ENCODE measurements at places on chromosomes 16 and 17.

DNA sequence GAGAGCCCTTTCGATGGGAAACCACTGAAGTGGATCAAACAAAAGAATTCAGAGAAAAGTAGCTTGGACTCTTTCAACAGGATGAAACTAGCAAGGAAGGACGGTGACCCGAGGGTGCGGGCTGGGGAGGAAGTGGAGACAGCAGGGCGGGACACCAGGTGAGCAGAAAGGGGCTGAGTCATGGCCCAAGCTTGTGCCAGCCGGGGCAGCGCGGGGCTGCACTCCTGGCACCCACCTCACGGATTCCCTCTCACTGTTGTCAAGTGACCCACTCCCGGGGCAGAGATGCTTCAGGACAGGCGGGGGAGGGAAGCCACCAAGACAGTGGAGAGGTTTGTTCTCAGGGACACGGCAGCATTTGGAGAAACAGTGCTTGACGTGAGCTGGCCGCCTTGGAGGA, 10.7 kb upstream of the RNF222 start:
- no peak for DNase-seq

GRCh38 chr17:80829166-80829813, 162.4 kb upstream of the CHMP6 start:
- DNase-seq = no peak

GRCh38 chr17:38322156-38322779, 21.5 kb downstream of the GPR179 start:
- DNase-seq = peak; percentile 43

DNA sequence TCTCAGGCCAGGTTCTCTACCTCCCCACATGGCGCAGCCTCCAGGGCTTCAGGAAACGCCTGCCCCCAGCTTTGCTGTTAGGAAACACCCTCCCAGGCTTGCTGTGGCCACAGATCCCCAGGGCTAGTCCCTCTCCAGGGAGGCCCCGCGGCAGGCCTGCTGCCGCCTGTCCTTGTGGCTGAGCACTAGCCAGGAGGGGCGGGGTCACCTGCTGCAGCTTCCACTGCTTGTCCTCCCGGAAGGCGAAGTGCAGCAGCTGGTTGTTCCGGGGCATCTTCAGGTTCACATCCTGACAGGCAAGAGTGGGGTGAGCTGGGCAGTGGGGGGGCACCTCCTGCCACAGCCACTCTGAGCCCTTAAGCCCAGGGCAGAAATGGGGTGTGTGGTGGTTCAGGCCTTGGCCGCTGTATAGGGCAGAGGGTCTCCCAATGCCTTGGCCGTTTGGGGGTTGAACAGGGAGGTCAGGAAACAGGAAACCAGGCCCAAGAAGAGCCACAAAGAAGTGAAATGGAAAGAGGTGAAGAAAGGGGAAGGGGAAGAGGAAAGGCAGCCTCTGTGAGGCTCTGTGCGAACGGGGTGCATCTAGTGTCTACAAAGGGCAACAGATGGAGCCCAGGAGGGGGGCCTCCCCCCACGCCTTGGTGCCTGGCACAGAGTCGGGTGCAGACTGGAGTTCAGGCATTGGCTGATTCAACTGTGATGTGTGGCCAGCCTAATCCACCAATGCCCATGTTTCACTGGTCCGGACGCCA, 2.0 kb downstream of the ROGDI start:
- peak; percentile 35 for DNase-seq

- no peak for DNase-seq
Observed at GRCh38 chr16:50079397-50080140, 13.8 kb downstream of the HEATR3 start.

DNA sequence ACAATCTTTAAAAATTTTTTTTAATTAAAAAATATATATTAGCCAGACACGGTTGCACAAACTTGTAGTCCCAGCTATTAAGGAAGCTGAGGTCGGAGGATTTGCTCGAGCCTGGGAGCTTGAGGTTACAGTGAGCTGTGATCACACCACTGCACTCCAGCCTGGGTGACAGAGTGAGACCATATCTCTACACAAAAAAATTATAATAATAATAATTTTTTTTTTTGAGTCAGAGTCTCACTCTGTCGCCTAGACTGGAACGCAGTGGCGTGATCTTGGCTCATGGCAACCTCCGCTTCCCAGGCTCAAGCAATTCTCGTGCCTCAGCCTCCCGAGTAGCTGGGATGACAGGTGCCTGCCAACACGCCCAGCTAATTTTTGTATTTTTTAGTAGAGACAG, 23.8 kb downstream of the LITAF start:
- no peak for DNase-seq

DNA sequence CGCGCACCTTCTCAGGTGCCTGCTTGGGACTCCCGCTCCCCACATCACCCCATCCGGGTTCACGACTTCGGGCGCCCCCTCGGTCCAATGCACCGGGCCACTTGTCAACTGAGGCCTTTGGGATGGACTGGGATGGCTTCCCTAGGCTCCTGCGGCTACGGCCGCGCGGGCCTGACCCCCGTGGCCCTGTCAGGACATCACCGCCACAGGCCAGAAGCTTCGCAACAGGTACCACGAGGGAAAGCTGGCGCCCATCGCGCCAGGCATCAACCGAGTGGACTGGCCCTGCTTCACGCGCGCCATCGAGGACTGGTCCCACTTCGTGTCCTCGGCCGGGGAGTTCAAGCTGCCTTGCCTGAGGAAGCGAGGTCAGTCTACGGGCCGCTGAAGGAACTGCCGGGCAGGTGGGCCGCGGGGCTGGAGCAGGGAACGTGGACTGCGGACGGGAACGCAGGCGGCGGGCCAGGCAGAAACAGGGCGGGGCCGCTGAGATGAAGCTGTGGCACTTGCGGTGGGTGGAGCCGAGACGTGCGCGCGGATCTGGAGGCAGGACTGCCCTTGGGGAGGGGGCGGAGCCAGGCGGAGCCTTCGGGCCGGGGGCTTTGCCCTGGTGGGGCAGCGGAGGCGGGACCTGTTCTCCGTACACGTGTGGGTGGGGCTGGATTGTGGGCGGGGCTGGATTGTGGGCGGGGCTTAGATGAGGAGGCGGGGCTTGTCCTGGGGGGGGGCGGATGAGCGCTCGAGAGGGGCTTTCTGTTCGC, 13.7 kb upstream of the CNGB1 start:
- DNase-seq = no peak

- no peak for DNase-seq
Observed at GRCh38 chr16:13453325-13453724, 466.6 kb upstream of the ERCC4 start.

- no peak for DNase-seq
Observed at GRCh38 chr17:80792373-80792781, 199.3 kb upstream of the CHMP6 start.

GRCh38 chr17:39737760-39738567, at the start of gene GRB7:
Gene GRB7, plus strand, starts transcription at chr17:39737938. Its CDS starts 4,364 bp downstream, at chr17:39742302.
- peak; percentile 95 for DNase-seq

DNA sequence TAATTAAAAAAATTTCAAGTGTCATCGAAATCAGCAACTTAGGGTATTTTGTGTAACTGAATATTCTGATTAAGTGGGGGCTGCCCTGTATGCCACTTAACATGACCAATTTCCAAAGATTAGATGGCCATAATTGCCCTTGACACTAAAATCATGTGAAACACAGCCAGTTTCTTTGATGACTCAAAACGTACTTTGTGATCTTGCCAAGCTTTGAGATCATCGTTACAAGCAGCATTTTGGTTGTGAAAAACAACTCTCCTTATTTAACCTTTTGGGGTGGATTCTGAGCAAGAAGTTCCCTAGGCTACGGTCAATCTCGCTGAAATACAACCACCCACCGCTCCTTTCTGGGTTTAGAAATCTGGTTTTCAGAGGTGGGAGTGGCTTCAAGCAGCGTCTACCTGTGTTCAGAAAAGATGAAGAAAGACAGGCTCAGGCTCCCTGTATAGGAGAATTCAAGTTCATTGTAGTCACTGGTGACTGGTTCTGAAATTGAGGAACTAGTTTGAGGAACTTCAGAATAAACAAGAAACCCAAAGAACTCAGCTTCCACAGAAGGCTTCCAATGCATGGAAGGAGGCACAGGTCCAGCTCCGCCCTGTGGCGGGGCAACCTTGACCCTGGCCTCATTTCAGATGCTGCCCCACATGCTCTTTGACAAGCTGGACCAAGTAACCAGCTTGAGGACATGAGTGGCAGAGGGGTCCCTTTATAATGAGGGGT, 9.4 kb downstream of the MAP3K14 start:
- DNase-seq = no peak

- peak; percentile 93 for DNase-seq
Observed at GRCh38 chr16:2003827-2004641, 5.6 kb downstream of the ZNF598 start.

DNA sequence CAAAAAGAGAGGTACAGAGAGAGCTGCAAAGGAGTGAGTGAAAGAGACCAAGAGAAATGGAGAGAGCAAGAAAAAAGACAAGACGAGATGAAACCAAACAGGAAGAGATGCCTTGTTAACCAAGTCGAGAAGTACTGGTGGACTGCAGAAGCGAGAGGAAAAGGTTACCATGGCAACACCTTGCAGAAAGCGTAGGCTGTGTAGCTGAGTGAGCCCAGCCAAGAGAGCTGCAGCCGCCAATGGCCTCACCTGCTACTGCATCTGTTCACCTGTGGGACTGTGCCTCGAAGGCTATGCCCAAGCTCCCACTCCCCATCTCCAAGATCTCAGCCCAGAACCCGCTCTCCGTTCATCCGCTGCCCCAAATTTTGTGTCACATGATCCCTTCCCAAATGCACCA, 161.3 kb downstream of the SLC39A11 start:
- no peak for DNase-seq

DNA sequence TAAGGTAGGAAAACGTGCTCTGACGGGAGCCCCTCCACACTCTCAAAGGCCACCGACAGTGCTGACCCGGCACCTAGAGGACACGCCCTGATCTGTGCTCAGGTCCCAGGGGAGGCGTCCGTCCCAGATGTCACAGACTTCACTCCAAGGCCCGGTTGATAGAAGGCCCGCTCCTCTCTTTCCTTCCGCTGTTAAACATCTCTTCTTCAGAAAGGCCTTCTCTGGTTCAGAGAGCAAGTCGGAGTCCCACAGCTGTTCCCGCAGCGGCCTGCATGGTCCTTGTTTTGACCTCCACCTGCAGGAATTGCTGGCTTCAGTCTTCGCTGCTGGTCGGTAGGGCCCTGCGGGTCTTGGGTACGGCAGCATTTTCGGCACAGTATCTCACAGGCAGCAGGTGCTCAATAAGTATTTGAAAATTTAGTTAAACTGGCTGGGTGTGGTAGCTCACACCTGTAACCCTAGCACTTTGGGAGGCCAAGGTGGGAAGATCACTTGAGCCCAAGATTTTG, 88.5 kb downstream of the MRC2 start:
- DNase-seq = no peak

DNA sequence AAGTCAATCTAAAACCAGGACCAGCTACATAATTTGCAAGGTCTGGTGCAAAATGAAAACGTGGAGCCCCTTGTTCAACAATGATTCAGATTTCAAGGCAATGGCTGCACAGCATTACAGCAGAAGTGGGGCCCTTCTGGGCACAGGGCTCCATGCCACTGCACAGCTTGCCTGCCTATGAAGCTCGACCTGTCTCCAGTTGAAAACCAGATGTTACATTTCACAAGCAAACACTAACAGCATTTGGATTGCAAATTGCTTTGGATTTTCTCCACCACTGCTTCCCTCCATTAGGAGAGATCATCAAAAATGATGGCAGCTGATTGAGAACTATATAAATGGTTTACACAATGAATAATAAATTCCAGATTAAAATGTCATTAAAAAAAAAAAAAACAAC, 551.4 kb upstream of the ZFHX3 start:
- no peak for DNase-seq
